ENCODE measurements at places on chromosomes 2 and 18. TPM values are rescaled to one million over a fixed set of nuclear protein-coding genes. Genes with fewer than 3 reads are reported as not detected.
A peak's percentile ranks its signal among the peaks of the same experiment; 100 is the strongest.

The CCDC141 gene
- 47.5 TPM for total RNA-seq

The ADAM23 gene
- total RNA-seq, result 1.7 TPM

The GKN1 gene
- total RNA-seq, result not detected

GRCh38 chr18:59035591-59035990 lies 104.1 kb upstream of the SEC11C start:
- no peak for DNase-seq

DNA sequence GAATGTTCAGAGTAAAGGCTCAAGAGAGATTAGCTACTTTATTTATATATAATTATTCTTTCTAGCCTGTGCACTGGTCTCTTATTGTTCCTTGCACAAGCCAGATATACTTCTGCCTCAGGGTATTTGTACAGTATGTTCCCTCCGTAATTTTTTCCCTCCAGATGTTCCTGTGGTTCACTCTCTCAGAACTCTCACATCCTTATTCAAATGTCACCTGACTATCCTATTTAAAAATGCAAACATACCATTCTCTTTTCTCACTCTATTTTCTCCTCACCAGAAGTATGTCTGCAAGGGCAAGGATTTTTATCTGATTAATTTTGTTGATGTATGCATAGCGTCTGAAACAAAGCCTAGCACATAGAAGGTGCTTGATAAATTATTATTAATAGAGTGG lies 64.0 kb upstream of the CERS6 start:
- DNase-seq, result no peak

GRCh38 chr18:49052891-49053644 lies 102.3 kb upstream of the SMAD7 start:
- peak; percentile 67 for DNase-seq

DNA sequence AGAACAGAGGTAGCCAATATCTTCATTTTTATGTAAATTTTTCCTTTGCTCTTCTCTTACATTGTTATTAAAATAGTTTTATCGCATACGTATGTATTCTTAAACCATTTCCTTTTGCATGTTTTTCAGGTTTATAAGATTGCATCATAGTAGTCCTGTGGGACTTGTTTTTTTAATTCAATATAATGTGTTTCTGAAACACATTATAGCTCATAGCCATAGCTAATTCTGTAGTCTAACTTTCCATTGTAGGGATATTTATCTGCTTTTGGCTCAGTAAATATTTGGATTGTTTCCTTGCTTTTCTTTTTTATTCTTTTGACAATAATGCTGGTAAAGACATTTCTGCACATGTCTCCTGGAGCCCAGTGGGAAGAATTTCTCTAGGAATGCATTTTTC lies 484.3 kb downstream of the PTPRM start:
- DNase-seq, result no peak

DNA sequence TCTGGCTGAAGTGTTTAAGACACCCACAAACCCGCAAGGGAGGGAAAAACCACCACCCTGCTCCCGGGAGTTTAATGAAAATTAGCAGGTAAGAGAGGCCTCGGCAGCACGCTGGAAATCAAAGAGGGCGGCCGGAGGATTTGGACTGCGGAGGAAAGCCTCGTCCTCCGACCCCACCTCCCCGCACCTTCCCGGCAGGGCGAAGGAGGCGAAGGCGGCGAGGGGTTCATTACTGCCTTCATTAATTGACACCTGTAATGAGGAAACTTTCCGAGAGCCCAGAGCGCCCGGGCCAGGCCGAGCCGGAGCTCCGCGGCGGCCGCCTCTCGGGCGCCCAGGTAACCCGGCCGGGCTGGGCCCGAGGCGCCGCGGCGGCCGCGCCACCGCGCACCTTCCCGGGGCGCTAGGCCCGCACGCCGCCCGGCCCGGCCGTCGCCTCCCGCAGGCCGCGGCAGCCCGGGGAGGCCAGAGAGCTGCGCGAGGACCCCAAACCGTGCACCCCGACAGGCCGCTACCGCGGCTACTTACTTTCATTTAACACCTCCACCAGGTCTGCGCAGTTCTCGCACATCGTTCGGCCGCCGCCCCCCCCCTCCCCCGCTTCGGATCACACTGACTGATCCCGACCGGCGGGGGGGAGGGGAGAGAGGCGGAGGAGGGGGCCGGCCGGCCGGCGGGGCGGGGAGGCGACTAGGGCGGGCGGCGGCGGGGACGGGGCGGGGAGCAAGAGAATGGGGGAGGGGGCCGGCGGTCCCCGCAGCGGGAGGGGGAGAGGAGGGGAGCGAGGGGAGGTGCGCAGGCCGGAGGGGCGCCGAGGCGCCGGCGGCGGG lies 550 bp downstream of the USP34 start:
- DNase-seq, result peak; percentile 86
